ENCODE measurements at places on chromosomes 1 and 21.

DNA sequence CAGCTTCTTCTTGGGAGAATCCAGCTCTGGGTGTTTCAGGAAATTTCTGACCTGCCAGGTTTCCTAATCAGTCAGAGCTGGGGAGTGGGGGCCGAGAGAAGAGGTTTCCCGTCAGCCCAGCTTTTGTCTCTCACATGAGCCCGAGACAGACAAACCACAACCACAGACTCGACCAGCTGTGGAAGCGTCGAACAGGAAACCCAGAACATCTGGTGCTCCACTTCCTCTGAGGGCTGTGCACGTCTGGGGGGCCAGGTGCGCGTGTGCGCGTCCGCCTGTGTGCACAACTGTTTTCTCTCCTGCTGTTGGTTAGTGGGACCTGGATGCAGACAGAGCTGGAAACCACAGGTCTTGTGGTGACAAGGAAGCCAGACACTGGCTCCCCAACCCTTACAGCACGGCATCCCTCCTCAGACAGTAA, 113.0 kb upstream of the SLC25A33 start:
- DNase-seq = no peak

GRCh38 chr1:75273110-75273509, 138.9 kb downstream of the LHX8 start:
- DNase-seq = no peak

DNA sequence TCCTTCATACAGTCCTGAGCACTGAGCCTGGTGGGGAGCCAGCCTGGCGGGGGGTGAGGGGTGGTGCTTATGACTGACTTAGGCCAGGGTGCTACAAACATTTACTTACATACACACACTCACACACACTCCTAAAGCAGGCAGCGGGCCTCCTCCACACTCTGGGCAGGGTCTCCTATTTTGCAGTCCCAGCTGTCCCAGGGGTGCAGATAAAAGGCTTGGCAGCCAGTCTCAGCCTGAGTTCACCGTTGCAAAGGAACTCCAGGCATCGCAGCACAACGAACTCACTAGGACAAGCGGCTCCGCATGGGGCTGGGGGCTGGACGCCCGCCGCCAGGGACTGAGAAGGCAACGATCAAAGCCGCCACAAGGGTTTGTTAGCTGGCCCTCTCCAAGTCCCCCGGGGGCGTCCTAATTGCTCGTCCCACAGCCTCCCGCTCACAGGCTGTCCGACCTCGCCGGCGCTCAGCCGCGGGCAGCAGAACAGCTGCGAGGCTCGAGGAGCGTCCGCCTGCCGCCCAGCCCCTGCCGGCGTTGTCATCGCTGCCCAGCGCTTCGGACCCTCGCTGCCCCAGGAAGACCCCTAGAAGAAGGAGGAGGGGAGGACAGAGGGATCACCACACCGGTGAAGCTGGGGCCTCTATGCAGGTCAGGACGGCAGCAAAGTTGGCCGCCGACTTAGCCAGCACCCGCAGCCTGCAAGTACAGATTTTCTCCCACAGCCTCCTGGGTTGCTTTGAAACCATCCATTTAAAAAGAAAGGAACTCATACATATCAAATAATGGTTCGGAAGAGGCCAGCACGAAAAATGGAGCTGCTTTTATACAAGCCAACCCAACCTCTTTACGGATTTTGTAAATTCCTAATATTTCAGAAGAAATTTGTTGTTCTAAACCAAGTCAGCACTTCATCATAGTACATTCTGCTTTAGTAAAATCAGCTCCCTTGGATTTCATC, 6.2 kb downstream of the BARHL2 start:
- no peak for DNase-seq

- no peak for DNase-seq
Observed at GRCh38 chr1:119978018-119978505, 81.7 kb upstream of the ADAM30 start.

GRCh38 chr1:227765261-227766014, 30.2 kb downstream of the SNAP47 start:
- DNase-seq = no peak

- no peak for DNase-seq
Observed at GRCh38 chr1:167482184-167482583, 36.1 kb downstream of the CD247 start.

DNA sequence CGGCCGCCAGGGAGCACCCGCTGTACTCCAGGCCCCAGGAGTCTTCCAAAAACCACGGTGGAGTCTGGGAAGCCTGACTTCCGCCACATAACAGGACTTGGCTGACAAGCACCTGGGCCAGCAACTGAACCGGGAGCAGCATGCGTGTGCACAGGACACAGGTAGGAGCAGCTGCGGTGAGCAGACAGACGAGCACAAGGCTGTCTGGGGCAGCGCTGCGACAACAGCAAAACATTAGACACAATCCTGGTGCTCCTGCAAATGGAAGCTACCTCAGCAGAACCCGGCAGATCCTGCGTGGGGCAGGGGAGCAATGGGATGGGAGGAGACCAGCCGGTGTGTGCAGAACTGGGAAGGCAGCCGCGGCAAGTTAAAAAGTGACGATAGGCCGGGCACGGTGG, 80.4 kb downstream of the NPHP4 start:
- DNase-seq = no peak

GRCh38 chr1:183365093-183365492, 53.1 kb downstream of the NMNAT2 start:
- no peak for DNase-seq

GRCh38 chr1:225823811-225824261, 13.9 kb downstream of the EPHX1 start:
- DNase-seq = no peak
